ENCODE measurements at places on chromosomes 13 and 19. TPM values are rescaled to one million over a fixed set of nuclear protein-coding genes. Genes with fewer than 3 reads are reported as not detected.

- H3K36me3 ChIP-seq = peaks cover 32% of the 10 kb centered on the region
- no peaks in the 10 kb centered on the region for H3K27me3 ChIP-seq
- DNase-seq = no peak
- H3K4me1 ChIP-seq = peaks cover 34% of the 10 kb centered on the region
- peak overlapping the region; percentile 100 for H3K4me3 ChIP-seq
These were observed 1.1 kb downstream of the GYS1 start for GRCh38 chr19:48991873-48992580.

Gene HCN2
- total RNA-seq = 0.34 TPM

Gene UBE2L5
- total RNA-seq = not detected

GRCh38 chr13:48038761-48039160 lies 1.2 kb downstream of the NUDT15 start:
- peaks cover 39% of the 10 kb centered on the region for H3K4me1 ChIP-seq
- H3K4me3 ChIP-seq = peak overlapping the region; percentile 93
- H3K36me3 ChIP-seq = peaks cover 22% of the 10 kb centered on the region
- DNase-seq = peak; percentile 3

DNA sequence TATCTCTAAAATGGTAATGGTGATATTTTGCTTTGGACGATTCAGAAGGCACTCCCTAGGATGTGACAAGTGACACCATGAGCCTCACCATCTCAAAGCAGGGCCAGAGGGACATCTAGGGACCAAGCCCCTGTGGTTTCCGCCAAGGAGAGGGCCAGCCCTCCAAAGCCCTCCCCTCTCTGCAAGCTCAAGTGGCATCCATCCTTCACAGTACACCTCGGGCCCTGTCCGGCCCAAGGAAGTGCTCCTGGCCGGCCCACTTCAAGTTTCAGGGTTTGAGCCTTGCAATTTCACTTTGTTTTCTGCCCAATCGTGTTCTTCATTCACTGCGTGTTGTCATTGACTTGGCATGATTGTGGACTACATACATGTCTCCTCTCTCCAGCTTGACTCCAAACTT lies 82.5 kb downstream of the TSHZ3 start:
- H3K4me3 ChIP-seq = no peak overlapping the region
- peaks cover 1% of the 10 kb centered on the region for H3K4me1 ChIP-seq
- peaks cover 9% of the 10 kb centered on the region for H3K27me3 ChIP-seq
- H3K36me3 ChIP-seq = no peaks in the 10 kb centered on the region
- no peak for DNase-seq

Gene S1PR5
- not detected for total RNA-seq

- peak; percentile 38 for DNase-seq
- H3K27me3 ChIP-seq = no peaks in the 10 kb centered on the region
- no peak overlapping the region for H3K4me3 ChIP-seq
- peaks cover 8% of the 10 kb centered on the region for H3K4me1 ChIP-seq
- H3K36me3 ChIP-seq = no peaks in the 10 kb centered on the region
- no peak overlapping the region for H3K27ac ChIP-seq
These were observed 607.6 kb downstream of the FGF9 start for GRCh38 chr13:22278336-22278929.

Gene KIR2DL1
- total RNA-seq = not detected

Gene FCGBP
- 7.0 TPM for total RNA-seq

DNA sequence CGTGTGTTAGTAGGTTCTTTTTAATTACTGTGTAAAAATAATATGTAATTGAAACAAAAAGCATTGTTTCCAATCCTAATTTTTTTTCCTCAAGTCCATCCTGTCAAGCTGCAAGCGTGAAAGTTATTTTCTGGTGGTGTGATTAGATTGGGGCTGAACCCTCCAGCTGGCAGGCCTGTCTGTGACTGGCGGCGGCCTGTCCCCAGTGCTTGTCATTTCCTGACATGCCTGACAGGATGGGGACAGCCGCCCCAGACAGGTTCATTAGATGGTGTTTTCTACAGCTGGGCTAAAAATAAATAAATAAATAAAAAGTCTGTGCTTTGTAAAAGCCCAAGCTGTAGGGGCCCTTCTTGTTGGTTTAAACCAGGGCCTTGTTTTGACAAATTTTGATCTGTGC lies 53.7 kb upstream of the MAB21L1 start:
- H3K4me1 ChIP-seq = no peaks in the 10 kb centered on the region
- no peaks in the 10 kb centered on the region for H3K36me3 ChIP-seq
- H3K27me3 ChIP-seq = no peaks in the 10 kb centered on the region
- H3K27ac ChIP-seq = no peak overlapping the region
- DNase-seq = no peak
- H3K4me3 ChIP-seq = no peak overlapping the region

DNA sequence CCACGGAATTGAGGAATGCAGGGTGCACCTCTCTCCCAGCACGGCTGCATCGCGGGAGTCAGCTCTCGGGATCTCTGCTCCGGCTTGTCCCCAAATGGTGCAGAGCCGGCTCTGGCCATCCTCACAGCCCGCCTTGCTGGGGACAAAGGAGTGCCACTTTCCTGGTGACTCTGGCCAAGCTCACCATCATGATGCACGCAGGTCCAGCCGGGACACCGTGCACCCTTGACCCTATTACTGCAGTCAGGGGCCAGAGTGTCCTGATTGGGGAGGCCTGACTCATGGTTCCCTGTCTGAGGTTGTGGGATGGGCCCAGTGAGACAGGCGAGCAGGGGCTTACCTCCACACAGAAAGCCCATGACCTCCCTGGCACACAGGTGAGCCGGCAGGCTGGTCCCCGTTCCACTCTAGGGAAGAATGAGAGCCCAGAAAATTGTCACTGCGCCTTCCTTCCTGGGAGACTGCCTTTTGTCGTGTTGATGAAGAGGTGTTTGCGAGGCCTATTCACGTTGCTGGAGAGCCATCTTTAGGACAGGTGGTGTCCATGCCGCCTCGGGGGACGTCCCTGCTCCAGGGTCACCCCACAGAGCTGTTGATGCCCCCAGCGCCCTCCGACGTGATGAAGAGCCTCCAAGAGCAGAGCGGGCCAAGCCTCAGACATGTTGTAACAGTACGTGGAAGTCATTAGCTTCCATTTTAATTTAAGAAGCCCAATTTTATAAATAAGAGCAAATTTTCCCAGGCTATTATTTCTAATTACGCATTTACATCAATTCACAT lies 18.5 kb upstream of the VSTM2B start:
- H3K36me3 ChIP-seq = no peaks in the 10 kb centered on the region
- H3K4me1 ChIP-seq = no peaks in the 10 kb centered on the region
- no peak for DNase-seq
- no peak overlapping the region for H3K4me3 ChIP-seq
- H3K27ac ChIP-seq = no peak overlapping the region

- H3K27ac ChIP-seq = no peak overlapping the region
- peaks cover 30% of the 10 kb centered on the region for H3K4me1 ChIP-seq
- no peaks in the 10 kb centered on the region for H3K27me3 ChIP-seq
- DNase-seq = no peak
- no peaks in the 10 kb centered on the region for H3K36me3 ChIP-seq
These were observed 342.4 kb downstream of the KCNRG start for GRCh38 chr13:50357586-50358118.

Measured in activated naive CD8-positive, alpha-beta T cell treated with anti-CD3 and anti-CD28 coated beads for 36 hours (primary cell).